HFFc6 (cell line): ENCODE measurements at places on chromosomes 2 and 18. TPM values are rescaled to one million over a fixed set of nuclear protein-coding genes. Genes with fewer than 3 reads are reported as not detected.

GRCh38 chr2:128422571-128422970 lies 103.9 kb upstream of the HS6ST1 start:
- DNase-seq, result peak; percentile 96

GRCh38 chr2:30177440-30177839 lies 30.6 kb downstream of the YPEL5 start:
- DNase-seq, result no peak

The C2orf66 gene
- total RNA-seq, result not detected in 3 replicates

The NDUFS1 gene
- total RNA-seq, result 78.3 to 89.0 TPM (median 84.9 TPM) in 3 replicates

GRCh38 chr2:233152541-233152940 lies 92.4 kb downstream of the INPP5D start:
- DNase-seq, result no peak

DNA sequence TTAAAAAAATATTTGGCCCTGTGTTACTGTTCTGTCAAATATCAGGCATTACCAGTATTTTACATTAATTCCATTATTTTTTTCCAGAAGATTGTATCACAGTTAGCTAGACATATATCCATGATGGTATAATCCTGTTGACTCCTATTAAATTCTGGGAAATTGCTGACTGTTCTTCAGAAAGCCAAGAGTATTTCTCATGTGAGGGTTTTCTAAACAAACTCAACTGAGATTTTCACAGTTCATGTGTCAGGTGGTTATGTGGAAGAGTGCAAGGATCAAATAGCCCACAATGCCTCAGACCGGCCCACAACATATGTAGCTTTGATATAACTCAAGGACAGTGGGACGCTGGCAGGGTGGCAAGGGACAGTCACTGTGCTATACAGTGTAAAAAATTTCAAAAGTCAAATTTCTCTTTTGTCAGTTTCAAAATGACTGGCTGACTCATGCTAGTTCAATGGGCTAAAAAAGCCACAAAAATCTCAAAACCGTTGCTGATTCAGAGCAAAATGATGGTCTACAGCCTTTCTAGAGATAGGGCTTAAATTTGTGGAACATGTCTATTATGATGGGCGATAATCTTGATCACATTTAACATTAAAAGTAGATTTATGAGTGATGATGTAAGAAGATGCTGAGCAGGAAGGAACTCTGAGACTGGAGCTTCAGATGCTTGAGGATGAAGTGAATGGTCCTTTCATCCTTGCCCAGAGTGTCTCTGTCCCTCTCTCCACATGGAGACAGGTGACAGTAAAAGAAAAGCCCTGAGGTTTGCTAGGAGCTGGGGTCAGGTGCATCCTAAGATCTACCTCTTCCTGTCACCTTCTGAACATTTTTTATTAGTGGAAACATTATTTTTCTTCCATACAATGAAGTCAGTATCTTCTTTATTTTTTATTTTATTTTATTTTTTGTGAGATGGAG lies 175.8 kb upstream of the PIEZO2 start:
- DNase-seq, result peak; percentile 92

DNA sequence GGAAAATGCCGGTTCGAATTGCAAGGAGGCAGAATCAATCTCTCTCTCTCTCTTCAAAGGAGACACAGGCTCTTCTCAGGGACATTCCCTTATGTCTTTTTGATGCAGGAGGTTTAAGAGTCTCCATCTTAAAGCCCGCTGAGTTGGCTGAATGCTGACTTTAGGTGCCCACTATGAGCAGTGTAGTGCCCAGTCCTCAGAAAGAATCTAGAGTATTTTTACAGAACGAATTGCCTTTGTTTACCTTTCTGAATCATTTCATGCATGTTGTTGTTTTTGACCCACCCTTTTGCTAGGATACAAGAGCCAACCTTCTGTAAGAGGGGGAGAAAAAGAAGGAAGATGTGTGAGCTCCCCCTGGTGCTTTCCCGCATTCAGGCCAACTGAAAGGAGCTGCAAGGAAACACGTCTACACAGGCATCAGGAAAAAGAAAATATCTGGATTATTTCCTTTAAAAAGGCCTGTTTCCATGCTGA lies 193.5 kb upstream of the TCF4 start:
- peak; percentile 72 for DNase-seq

DNA sequence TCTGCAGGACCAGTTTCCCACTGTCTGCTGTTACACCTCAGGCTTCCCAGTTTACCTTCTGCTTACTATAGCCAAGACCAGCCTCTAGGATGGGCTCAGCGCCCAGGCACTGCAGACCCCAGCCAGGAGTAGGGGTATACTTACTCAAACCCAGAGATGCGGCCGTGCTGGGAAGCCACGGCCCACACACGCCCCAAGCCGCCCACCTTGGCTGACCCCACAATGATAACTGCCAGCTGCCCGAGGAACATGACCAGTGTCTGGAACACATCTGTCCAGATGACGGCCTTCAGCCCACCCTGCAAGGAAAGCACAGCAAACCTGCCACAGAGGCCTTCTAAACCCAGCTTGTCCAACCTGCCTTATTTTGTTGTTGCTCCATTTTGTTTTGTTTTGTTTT lies 6.6 kb upstream of the ATRAID start:
- no peak for DNase-seq

The STAT4 gene
- 0.48 to 1.2 TPM (median 1.1 TPM) in 3 replicates for total RNA-seq

GRCh38 chr2:56757884-56758545 lies 574.2 kb downstream of the CCDC85A start:
- DNase-seq, result no peak

The CNDP1 gene
- not detected in 3 replicates for total RNA-seq

The MAP3K19 gene
- total RNA-seq, result not detected in 3 replicates

The GALNT1 gene
- total RNA-seq, result 40.1 and 55.7 TPM in 2 replicates

The CTNNA2 gene
- total RNA-seq, result not detected in 2 replicates

DNA sequence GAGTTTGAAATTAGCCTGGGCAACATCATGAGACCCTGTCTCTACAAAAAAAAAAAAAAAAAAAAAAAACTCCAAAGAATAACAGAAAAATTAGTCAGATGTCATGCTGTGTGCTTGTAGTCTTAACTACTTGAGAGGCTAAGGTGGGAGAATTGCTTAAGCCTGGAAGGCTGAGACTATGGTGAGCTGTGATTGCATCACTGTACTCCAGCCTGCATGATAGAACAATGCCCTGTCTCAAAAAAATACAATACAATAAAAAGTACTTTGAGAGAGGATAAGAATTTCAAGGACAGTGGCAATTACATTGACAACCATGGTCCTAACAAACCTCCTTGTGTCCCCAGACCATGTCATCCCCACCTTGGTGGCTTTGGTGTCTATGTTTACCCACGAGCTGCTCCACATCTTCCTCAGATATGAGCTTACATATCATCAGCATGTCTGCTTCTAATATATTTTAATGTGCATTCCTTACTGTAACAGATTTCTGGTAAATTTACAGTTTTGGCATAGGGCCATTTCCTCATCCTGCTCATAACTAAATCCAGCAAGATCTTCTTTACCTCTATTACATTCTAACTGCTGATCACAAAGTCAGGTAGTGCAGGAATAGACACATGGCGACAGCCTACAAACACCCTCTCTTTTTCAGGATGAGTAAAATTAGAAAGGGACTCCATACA lies 437.7 kb upstream of the HNRNPA3 start:
- DNase-seq, result no peak

DNA sequence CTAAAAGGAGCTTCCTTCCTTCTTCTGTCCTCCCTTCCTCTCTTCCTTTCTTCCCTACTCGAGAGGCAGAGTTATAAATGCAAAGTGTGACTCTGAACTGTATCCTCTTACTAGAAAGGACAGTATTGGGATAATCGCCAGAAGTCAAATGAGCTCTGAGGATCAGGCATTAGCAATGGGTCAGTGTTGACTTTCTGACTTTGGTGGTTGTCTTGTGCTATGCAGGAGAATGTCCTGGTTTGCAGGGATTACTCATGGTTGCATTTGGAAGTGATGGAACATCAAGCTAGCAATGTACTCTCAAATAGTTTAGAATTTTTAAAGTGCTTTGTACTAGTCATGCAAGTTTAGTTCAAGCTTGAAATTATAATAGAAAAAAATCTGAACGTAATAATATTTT lies 115.6 kb downstream of the TXNL1 start:
- DNase-seq, result peak; percentile 67

- no peak for DNase-seq
Observed at GRCh38 chr18:71327850-71328249, 1039.0 kb downstream of the SOCS6 start.
